Smooth muscle cell of the pulmonary artery (primary cell): ENCODE measurements at places on chromosomes 12 and 14. TPM values are rescaled to one million over a fixed set of nuclear protein-coding genes. Genes with fewer than 3 reads are reported as not detected.

Gene RNASE1
- 1.6 and 7.6 TPM in 2 replicates for total RNA-seq

Gene SLCO1A2
- total RNA-seq = not detected in 2 replicates

Gene PTPRO
- total RNA-seq = 1.9 and 2.2 TPM in 2 replicates

Gene GLS2
- total RNA-seq = 0.13 and 0.20 TPM in 2 replicates

Gene OTX2
- total RNA-seq = not detected in 2 replicates

Gene IAPP
- total RNA-seq = 0.10 TPM in 1 of 2 replicates, not detected in the other

Gene TMPRSS12
- total RNA-seq = not detected in 2 replicates

Gene GYS2
- total RNA-seq = 0.03 TPM in 1 of 2 replicates, not detected in the other

Gene TPPP2
- not detected in 2 replicates for total RNA-seq

Gene ARHGAP9
- total RNA-seq = 0.07 and 0.33 TPM in 2 replicates

Gene SMOC1
- total RNA-seq = 0.26 and 12.9 TPM in 2 replicates

Gene COX8C
- not detected in 2 replicates for total RNA-seq

Gene LYZ
- total RNA-seq = not detected in 2 replicates

Gene SCN8A
- 19.2 and 33.1 TPM in 2 replicates for total RNA-seq

Gene KRT71
- not detected in 2 replicates for total RNA-seq

Gene OASL
- total RNA-seq = 0.03 and 0.26 TPM in 2 replicates

Gene TPH2
- not detected in 2 replicates for total RNA-seq

Gene PCNX4
- total RNA-seq = 77.3 and 88.4 TPM in 2 replicates

Gene DEPDC4
- total RNA-seq = 0.46 and 1.1 TPM in 2 replicates

Gene CD69
- not detected in 2 replicates for total RNA-seq

Gene DEGS2
- total RNA-seq = 0.07 and 0.26 TPM in 2 replicates

Gene P2RX2
- total RNA-seq = not detected in 2 replicates

Gene MYH6
- not detected in 2 replicates for total RNA-seq

Gene GDF3
- not detected in 2 replicates for total RNA-seq

Gene PTHLH
- 1.6 and 6.1 TPM in 2 replicates for total RNA-seq

Gene APEX1
- total RNA-seq = 38.8 and 55.3 TPM in 2 replicates

Gene OAS2
- total RNA-seq = 2.5 and 4.2 TPM in 2 replicates

Gene NTF3
- total RNA-seq = 3.1 and 4.4 TPM in 2 replicates

Gene AQP6
- 0.10 and 0.20 TPM in 2 replicates for total RNA-seq

Gene FGF6
- total RNA-seq = not detected in 2 replicates

Gene PRR4
- total RNA-seq = 0.73 and 1.2 TPM in 2 replicates

Gene CD163L1
- 0.43 and 2.6 TPM in 2 replicates for total RNA-seq

Gene GPD1
- total RNA-seq = 0.13 and 0.20 TPM in 2 replicates

Gene ADGRD1
- 1.4 and 3.1 TPM in 2 replicates for total RNA-seq

Gene MSI1
- total RNA-seq = 0.20 TPM in 1 of 2 replicates, not detected in the other

Gene VDR
- total RNA-seq = 13.0 and 13.6 TPM in 2 replicates

Gene KERA
- not detected in 2 replicates for total RNA-seq

Gene NPFF
- total RNA-seq = not detected in 2 replicates

Gene RHOJ
- total RNA-seq = 5.0 and 11.6 TPM in 2 replicates

Gene COQ5
- total RNA-seq = 25.3 and 30.5 TPM in 2 replicates

Gene AQP2
- 0.07 TPM in 1 of 2 replicates, not detected in the other for total RNA-seq

Gene GARIN6
- not detected in 2 replicates for total RNA-seq

Gene EPYC
- total RNA-seq = not detected in 2 replicates

Gene KRT6C
- total RNA-seq = 0.07 TPM in 1 of 2 replicates, not detected in the other

Gene TTC9
- 0.23 and 1.8 TPM in 2 replicates for total RNA-seq

Gene SLC17A8
- not detected in 2 replicates for total RNA-seq

Gene ITGB7
- 0.40 and 0.52 TPM in 2 replicates for total RNA-seq

Gene SLC38A4
- 0.39 and 0.56 TPM in 2 replicates for total RNA-seq

Gene RPL10L
- total RNA-seq = not detected in 2 replicates

Gene OTUB2
- total RNA-seq = 1.8 and 1.9 TPM in 2 replicates

Gene LRR1
- total RNA-seq = 6.8 and 8.0 TPM in 2 replicates

Gene PPP1R1A
- total RNA-seq = not detected in 2 replicates

Gene RIPK3
- total RNA-seq = 0.26 TPM in 1 of 2 replicates, not detected in the other

Gene SYNE3
- total RNA-seq = 10.2 and 36.3 TPM in 2 replicates

Gene SLC5A8
- not detected in 2 replicates for total RNA-seq

Gene B3GNT4
- 0.52 and 0.59 TPM in 2 replicates for total RNA-seq
